ENCODE measurements at places on chromosomes 6 and 20. TPM values are rescaled to one million over a fixed set of nuclear protein-coding genes. Genes with fewer than 3 reads are reported as not detected.

- DNase-seq = no peak
Measured at GRCh38 chr20:58349570-58349969, 39.5 kb upstream of the VAPB start.

GRCh38 chr6:1622851-1623768 lies 13.4 kb downstream of the FOXC1 start:
- no peak for DNase-seq

DNA sequence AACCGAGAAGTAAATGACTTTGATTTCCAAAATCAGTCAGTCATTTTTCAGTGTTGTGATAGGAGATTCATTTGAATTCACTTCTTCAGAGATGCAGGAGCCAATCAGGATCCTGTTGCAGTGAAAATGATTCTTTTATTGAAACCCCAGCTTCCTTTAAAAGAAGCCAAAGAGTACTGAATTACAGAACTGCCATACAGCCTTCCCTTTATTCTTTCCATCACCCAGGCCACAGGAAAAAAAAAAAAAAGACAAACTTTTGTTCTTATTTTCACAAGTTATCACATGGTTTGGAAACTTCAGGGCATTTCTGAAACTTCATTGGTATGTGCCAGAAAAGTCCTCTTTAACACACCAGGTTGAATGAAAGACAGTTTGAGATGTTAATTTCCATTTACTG lies 1.8 kb upstream of the CARMIL1 start:
- no peak for DNase-seq

DNA sequence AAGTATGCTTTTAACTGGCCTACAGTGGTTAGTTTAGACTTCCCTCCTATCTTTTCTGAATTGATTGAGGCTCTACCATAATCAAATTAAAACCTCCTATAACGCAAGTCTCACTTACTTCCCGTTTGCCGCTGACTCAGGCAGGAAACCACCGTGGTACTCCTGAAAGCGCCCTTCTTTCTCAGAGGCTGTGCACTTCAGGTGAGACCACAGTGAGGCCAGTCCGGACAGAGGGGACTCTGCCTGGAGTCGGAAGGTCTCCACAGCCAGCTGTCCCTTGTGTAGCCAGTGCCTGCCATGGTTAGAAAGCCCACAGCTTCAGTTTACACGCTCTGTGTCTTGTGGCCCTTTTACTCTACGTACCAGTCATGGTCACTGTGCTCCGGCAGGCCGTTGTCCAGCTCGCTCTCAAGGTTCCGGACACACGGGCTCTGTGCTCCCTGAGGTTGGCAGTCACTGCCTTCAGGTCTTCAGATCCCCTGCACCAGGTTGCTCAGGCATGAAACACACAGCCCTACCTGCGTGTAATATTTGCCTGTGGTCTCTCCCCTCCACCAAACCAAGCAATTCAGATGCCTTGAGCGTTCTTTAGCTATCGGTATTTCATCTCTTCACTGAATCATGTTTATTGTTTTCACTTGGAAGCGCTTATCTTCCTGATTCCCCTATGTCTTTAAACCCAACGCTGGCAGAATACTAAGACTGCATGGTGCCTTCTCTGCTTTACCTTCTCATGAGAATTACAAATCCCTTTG lies 178.8 kb downstream of the SMOC2 start:
- no peak for DNase-seq

- DNase-seq = no peak
Measured at GRCh38 chr6:16922282-16922681, 161.0 kb upstream of the ATXN1 start.

- no peak for DNase-seq
Measured at GRCh38 chr6:114007516-114007915, 36.6 kb upstream of the HDAC2 start.

- DNase-seq = no peak
Measured at GRCh38 chr6:11214084-11214833, 18.2 kb downstream of the NEDD9 start.

DNA sequence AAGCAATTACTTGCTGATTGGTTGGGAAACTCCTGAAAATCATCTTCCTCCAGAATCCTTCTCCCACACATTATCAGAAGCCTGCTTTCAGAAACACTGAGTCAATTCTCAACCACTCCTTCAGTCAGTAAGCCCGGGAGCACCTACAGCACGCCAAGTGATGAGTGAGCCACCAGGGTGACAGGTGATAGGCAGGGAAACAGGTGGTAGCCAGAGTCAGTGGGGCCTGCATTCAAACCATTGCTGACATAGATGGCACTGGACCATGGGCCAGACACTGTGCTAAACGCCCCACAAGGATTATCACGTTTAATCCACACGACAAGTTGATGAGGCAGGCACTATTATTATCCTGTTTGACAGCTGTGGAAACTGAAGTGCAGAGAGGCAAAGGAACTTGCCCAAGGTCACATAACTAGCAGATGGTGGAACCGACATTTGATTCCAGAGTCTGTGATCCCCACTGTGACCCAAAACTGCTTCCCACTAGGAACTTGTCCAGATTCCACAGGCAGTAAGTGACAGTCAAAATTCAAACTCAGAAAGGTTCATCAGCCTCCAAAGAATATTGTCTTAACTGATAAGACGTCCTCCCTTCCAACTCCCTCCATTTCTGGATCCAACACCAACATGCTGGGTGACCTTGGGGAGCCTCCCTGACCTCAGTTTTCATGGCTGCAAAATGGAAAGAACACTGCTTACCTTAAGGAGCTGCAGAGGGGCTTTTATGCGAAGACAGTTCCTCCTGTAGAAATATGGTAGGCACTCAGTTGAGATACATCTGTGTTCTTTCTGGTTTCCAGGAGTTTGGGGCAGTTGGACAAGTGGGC lies 23.9 kb upstream of the TOP1 start:
- no peak for DNase-seq

- DNase-seq = no peak
Measured at GRCh38 chr6:100035873-100036653, 42.0 kb upstream of the MCHR2 start.

Gene RIPPLY2
- not detected for total RNA-seq

- DNase-seq = no peak
Measured at GRCh38 chr6:38512211-38512610, 127.5 kb downstream of the BTBD9 start.

Gene MACROD2
- 0.95 TPM for total RNA-seq

Gene PROKR2
- total RNA-seq = not detected

GRCh38 chr6:102197211-102197610 lies 803.7 kb downstream of the GRIK2 start:
- DNase-seq = no peak

- DNase-seq = no peak
Measured at GRCh38 chr6:45812922-45813321, 202.7 kb downstream of the CLIC5 start.

DNA sequence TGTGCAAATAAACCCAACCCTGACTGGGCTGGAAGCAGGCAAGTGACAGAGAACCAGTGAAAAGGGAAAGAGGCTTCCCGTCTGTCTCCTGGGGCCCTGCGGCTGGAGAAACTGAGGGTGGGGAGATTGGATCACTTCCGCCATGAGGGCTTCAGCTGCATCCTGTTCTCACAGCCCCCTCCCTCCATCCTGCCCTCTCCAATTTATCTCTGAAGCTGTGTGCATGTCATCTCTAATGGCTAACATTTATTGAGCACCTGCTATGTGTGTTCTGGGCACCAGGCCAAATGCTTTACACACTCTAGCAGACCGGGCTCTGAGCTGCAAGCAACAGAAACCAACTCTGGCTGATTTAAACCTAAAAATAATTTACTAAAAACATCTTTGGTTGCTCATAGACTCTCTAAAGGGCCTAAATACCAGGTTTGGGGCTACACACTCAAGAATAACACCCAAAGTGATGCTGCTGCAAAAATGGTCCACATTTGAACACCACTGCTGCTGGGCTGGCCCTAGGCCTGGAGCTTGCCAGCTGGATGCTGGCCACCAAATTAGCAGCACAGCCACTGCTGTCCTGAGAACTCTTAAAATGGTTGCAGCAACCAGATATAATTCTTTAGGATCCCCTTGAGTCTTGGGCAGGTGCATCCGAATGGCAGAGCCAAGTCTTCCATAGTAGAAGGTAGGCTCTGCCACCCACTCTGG lies 123.6 kb upstream of the LRFN2 start:
- no peak for DNase-seq

Gene MICAL1
- 38.8 TPM for total RNA-seq

DNA sequence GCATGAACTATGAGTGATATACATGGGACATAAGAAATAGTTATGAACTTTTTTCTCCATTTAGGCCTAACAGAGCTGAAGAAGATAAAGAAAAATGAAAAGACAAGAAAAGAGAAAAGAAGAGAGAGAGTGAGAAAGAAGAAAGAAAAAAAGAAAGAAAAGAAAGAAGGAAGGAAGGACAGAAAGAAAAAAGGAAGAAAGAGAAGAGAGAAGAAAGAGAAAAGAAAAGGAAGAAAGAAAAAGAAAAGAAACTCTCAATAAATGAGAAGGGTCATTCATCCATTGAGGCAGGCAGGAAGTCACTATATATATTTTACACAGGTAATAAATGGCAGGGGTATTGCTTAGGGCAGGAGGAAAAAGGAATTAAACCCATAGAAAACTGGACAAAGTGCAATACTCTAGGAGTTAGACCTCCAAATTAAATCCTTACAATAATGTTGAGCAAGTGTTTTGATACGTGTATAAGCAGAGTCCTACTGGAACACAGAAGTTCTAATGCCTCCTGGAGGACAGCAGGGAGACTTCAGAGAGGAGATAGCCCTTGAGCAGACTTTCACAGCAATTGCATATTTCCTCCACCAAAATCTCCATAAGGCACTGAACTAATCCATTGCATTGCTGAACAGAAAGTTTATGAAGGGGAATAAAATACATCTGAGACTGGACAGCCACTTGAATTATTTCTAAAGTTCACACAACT lies 86.4 kb upstream of the TENT5A start:
- DNase-seq = no peak

GRCh38 chr20:31872406-31872805 lies 2.0 kb downstream of the TTLL9 start:
- DNase-seq = no peak

Gene USP49
- 3.2 TPM for total RNA-seq

Gene SOX18
- 27.3 TPM for total RNA-seq

Gene XRN2
- total RNA-seq = 95.4 TPM

Measured in pulmonary artery endothelial cell (primary cell).